Heart left ventricle (tissue), 16 donors: ENCODE measurements at places on chromosomes 7 and 10. TPM values are rescaled to one million over a fixed set of nuclear protein-coding genes. Genes with fewer than 3 reads are reported as not detected.

- peak; percentile 53 for DNase-seq
- H3K4me3 ChIP-seq: no peak overlapping the region
- H3K27ac ChIP-seq: peak overlapping the region; percentile 24
- H3K36me3 ChIP-seq: no peaks in the 10 kb centered on the region
- no peaks in the 10 kb centered on the region for H3K27me3 ChIP-seq
Observed at GRCh38 chr7:50953303-50953702, 170.6 kb upstream of the GRB10 start.

DNA sequence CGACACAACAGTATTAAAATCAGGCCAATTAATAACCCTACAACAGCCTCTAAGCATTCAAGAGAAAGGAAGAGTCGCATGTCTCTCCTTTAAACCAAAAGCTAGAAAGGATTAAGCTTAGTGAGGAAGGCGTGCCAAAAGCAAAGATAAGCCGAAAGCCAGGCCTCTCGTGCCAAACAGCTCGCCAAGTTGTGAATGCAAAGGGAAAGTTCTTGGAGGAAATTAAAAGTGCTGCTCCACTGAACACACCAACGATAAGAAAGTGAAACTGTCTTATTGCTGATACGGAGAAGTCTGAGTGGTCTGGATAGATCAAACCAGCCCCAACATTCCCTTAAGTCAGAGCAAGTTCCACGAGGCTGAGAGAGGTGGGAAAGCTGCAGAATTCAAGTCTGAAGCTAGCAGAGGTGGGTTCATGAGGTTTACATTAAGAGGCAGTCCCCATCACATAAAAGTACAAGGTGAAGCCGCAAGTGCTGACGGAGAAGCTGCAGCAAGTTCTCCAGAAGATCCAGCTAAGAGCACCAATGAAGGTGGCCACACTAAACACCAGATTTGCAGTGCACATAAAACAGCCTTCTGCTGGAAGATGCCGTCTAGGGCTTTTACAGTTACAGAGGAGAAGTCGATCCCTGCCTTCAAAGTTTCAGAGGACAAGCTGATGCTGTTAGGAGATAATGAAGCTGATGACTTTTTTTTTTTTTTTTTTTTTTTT lies 194.8 kb downstream of the MAD1L1 start:
- H3K4me3 ChIP-seq: no peak overlapping the region
- peak; percentile 47 for DNase-seq
- H3K27me3 ChIP-seq: no peaks in the 10 kb centered on the region
- peak overlapping the region; percentile 14 for H3K27ac ChIP-seq

PTPRN2 gene
- 2.3 TPM for total RNA-seq

GJD4 gene
- total RNA-seq: not detected

SLC29A4 gene
- 1.6 TPM for total RNA-seq

KNDC1 gene
- not detected for total RNA-seq

DNA sequence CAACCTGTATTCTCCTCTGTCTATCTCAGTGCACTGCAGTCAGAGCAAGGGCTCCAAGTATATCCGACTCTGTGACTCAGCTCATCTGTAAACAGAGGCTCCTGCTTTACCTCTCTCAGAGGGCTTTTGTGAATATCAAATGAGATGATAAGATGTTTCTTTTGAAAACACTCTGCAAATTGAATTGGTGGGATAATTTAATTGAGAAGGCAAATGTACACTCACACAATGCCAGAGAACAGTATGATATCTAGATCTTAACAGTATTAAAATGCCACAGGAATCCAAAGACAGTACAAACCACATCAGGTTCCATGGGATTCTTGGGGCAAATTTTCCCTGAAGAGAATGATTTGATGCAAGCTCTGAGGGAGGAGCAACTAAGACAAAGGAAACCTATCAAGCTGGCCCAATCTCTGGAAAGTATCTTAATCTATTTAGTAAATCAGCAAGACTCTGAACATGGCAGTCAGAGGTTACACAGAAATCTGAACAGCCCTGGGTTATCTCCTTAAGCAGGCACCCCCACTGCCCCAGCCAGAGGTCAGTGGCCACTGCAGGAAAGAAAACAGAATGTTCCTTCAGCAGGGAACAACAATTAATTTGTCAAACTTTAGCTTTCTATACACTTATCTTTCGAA lies 45.9 kb downstream of the DOCK4 start:
- no peak overlapping the region for H3K4me3 ChIP-seq
- DNase-seq: no peak
- H3K4me1 ChIP-seq: peaks cover 3% of the 10 kb centered on the region
- no peak overlapping the region for H3K27ac ChIP-seq
- no peaks in the 10 kb centered on the region for H3K27me3 ChIP-seq

GRCh38 chr10:86317949-86318725 lies 48.5 kb downstream of the GRID1 start:
- H3K27ac ChIP-seq: no peak overlapping the region
- no peaks in the 10 kb centered on the region for H3K4me1 ChIP-seq
- H3K36me3 ChIP-seq: no peaks in the 10 kb centered on the region
- no peaks in the 10 kb centered on the region for H3K27me3 ChIP-seq
- no peak overlapping the region for H3K4me3 ChIP-seq

DNA sequence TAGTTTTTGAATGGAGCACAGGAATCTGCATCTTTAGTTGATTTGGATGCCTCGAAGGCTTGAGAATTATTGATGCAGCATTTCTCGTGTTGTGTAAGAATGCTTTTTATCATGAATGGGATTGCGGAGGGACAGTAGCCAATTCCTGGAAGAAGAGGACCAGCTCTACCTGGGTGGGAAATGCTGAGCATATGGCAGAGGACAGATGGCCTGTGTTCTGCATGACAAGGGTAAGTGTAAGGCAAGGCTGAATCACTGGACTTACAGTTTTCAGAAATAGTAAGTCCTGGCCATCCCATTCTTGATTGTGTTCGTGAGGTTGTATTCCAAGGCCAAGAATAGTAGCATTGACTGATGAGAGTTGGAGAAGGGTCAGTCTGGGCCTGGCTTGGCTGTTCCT lies 15.9 kb downstream of the RP9 start:
- no peak for DNase-seq
- H3K4me1 ChIP-seq: peaks cover 6% of the 10 kb centered on the region

ZNF425 gene
- 0.70 TPM for total RNA-seq

GRCh38 chr10:14570800-14571199 lies 203.9 kb downstream of the FAM107B start:
- H3K36me3 ChIP-seq: no peaks in the 10 kb centered on the region
- H3K27ac ChIP-seq: no peak overlapping the region
- peaks cover 6% of the 10 kb centered on the region for H3K4me1 ChIP-seq
- H3K4me3 ChIP-seq: peak overlapping the region; percentile 42
- DNase-seq: no peak

TRPV6 gene
- total RNA-seq: not detected

DNA sequence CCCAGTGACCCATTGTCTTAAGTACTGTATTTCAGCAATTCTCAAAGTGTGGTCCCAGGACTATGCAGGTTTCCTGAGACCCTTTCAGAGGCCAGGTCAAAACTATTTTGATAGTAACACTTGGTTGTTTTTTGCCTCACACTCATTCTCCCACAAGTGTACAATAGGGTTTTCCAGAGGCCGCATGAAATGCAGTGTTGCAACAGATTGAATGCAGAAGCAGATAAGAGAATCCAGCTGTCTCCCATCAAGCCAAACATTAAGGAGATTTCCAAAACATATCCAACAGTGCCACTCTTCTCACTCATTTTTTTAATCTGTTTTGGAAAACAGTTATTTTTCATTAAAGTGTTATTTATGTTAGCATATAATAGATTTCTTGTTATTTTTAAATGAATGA lies 20.0 kb downstream of the VKORC1L1 start:
- no peaks in the 10 kb centered on the region for H3K27me3 ChIP-seq
- no peak overlapping the region for H3K4me3 ChIP-seq
- H3K27ac ChIP-seq: no peak overlapping the region
- no peaks in the 10 kb centered on the region for H3K36me3 ChIP-seq

GRCh38 chr10:110746254-110746826 lies 102.2 kb downstream of the RBM20 start:
- peaks cover 2% of the 10 kb centered on the region for H3K4me1 ChIP-seq
- H3K36me3 ChIP-seq: no peaks in the 10 kb centered on the region
- peak overlapping the region; percentile 15 for H3K27ac ChIP-seq
- H3K27me3 ChIP-seq: no peaks in the 10 kb centered on the region

GRCh38 chr10:89798092-89798491 lies 96.7 kb downstream of the KIF20B start:
- DNase-seq: no peak
- no peaks in the 10 kb centered on the region for H3K4me1 ChIP-seq
- H3K36me3 ChIP-seq: no peaks in the 10 kb centered on the region

DNA sequence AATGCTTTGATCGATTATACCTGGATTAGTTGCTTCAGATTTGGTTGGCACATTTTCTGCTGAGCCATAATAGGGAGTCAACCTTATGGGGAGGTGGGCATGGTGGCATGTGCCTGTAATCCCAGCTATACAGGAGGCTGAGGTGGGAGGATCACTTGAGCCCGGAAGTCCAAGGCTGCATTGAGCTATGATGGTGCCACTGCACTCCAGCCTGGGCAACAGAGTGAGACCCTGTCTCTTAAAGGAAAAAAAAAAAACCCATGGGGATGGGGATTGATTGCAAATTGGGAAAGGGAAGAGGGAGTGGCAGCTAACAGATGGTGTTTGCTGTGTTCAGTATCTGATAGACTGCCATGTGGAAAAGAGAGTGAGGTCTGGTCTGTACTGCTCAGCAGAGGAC lies 11.1 kb downstream of the STK17A start:
- peaks cover 27% of the 10 kb centered on the region for H3K36me3 ChIP-seq
- no peaks in the 10 kb centered on the region for H3K27me3 ChIP-seq
- no peak for DNase-seq

SLC13A1 gene
- not detected for total RNA-seq

GRCh38 chr10:115417585-115418265 lies 324.6 kb downstream of the ATRNL1 start:
- H3K36me3 ChIP-seq: no peaks in the 10 kb centered on the region
- no peaks in the 10 kb centered on the region for H3K4me1 ChIP-seq
- H3K27me3 ChIP-seq: no peaks in the 10 kb centered on the region
- H3K27ac ChIP-seq: no peak overlapping the region

- H3K4me1 ChIP-seq: no peaks in the 10 kb centered on the region
- H3K4me3 ChIP-seq: no peak overlapping the region
- H3K27me3 ChIP-seq: no peaks in the 10 kb centered on the region
- DNase-seq: no peak
Observed at GRCh38 chr7:38855386-38855785, 53.6 kb downstream of the VPS41 start.

DNA sequence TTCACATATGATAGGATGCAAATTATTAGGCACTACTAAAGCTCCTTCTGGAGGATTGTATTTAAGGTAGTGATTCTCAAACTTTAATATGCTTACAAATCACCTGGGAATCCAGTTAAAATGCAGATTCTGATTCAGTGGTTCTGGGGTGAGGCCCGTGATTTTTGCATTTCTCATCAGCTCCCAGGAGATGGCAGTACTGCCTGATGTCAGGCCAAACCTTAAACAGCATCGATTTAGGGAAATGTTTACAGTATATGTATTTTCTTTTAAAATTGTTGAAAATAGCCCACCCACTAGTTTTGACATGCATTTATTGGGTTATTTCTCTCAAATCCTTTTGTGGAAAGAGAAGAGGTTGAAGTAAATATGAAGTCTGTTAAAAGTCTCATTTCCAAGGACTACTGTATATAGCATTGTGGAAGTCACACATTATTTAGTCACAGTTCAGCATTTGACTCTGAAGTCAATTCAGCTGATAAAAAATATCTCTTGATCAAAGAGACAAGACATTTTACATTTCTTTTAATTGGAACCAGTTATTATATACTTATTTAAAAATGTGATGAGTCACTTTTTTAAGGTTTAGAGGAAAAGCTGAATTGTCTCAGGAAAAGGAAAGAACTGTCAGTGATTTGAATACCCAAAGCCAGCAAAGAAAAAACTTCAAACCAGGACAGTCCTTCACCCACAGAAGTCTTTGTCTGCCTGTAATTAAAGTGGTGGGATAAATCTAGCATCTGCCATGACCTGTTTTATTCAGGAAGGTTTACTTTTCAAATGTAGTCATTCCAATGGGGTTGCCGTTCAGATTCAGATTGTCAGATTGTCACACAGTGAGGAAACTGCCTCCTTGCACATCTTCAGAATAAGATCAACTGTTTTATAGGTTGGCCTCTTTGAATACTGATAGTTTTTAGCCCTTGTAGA lies 21.1 kb upstream of the HBP1 start:
- no peak overlapping the region for H3K27ac ChIP-seq
- DNase-seq: no peak
- H3K4me3 ChIP-seq: no peak overlapping the region
- H3K36me3 ChIP-seq: no peaks in the 10 kb centered on the region
- no peaks in the 10 kb centered on the region for H3K4me1 ChIP-seq
- no peaks in the 10 kb centered on the region for H3K27me3 ChIP-seq

- H3K4me1 ChIP-seq: no peaks in the 10 kb centered on the region
- no peak overlapping the region for H3K27ac ChIP-seq
- no peaks in the 10 kb centered on the region for H3K36me3 ChIP-seq
- no peaks in the 10 kb centered on the region for H3K27me3 ChIP-seq
- no peak overlapping the region for H3K4me3 ChIP-seq
Observed at GRCh38 chr10:24979685-24980084, 27.3 kb upstream of the PRTFDC1 start.

- H3K27ac ChIP-seq: peak overlapping the region; percentile 73
- H3K4me3 ChIP-seq: peak overlapping the region; percentile 36
- no peaks in the 10 kb centered on the region for H3K27me3 ChIP-seq
- DNase-seq: peak; percentile 61
- H3K36me3 ChIP-seq: no peaks in the 10 kb centered on the region
- H3K4me1 ChIP-seq: peaks cover 3% of the 10 kb centered on the region
Observed at GRCh38 chr7:112995059-112995824, 91.4 kb downstream of the GPR85 start.

DNA sequence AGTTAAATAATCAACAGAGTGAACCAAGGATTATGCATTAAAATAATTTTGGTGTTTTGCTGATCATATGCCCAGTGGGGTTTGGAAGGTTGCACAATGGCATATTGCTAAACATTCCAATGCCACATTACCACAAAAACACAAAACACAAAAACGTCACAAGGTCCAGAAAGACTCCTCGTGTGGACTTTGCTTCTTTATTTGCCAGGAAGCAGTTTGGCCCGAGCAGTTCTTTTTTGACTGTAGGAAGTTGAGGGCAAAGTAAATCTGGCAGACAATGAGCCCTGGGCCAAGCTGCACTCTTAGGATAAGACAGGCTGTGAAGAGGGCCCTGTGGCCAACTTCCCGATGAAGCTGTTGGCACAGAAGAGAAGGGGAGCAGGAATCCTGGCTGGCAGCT lies 39.2 kb upstream of the SLC35B4 start:
- no peak overlapping the region for H3K4me3 ChIP-seq
- DNase-seq: peak; percentile 44

EPHB4 gene
- total RNA-seq: 30.0 TPM

BAMBI gene
- total RNA-seq: 10.8 TPM

AGBL3 gene
- total RNA-seq: 1.5 TPM

TDRD1 gene
- total RNA-seq: 2.7 TPM

CDC14C gene
- not detected for total RNA-seq

DNA sequence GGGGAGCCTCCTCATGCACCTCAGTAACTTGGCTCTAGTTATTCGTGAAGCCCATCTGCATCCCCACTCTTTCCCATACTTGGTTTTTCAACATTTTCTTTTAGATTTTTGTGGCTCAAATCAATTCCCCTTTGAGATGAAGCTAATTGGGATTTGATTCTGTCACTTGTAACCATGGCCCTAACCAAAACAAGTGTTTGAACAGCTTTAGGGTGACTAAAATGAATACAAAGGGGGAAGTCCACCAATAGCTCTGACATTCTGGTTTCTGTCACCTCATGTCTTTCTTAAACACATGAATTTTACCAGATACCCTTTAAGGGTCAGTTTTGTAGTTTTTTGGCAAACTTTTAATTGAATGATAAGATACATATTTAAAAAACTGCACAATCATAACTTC lies 87.0 kb downstream of the PCGF5 start:
- H3K36me3 ChIP-seq: no peaks in the 10 kb centered on the region
- DNase-seq: no peak
- no peaks in the 10 kb centered on the region for H3K27me3 ChIP-seq
- H3K4me3 ChIP-seq: no peak overlapping the region

GRCh38 chr10:89565180-89565579 lies 29.8 kb upstream of the SLC16A12 start:
- H3K27me3 ChIP-seq: no peaks in the 10 kb centered on the region
- no peaks in the 10 kb centered on the region for H3K4me1 ChIP-seq
- no peak overlapping the region for H3K4me3 ChIP-seq
- H3K27ac ChIP-seq: no peak overlapping the region
